Stimulated activated CD8-positive, alpha-beta memory T cell treated with anti-CD3 and anti-CD28 coated beads, Interleukin-4, amount 100 ng/mL, for 4 hours (primary cell): ENCODE measurements at places on chromosomes 7 and 10.

- no peak for DNase-seq
Measured at GRCh38 chr7:516606-517456, 2.8 kb downstream of the PDGFA start.

- DNase-seq, result no peak
Measured at GRCh38 chr10:4217653-4218052, 432.6 kb upstream of the KLF6 start.

DNA sequence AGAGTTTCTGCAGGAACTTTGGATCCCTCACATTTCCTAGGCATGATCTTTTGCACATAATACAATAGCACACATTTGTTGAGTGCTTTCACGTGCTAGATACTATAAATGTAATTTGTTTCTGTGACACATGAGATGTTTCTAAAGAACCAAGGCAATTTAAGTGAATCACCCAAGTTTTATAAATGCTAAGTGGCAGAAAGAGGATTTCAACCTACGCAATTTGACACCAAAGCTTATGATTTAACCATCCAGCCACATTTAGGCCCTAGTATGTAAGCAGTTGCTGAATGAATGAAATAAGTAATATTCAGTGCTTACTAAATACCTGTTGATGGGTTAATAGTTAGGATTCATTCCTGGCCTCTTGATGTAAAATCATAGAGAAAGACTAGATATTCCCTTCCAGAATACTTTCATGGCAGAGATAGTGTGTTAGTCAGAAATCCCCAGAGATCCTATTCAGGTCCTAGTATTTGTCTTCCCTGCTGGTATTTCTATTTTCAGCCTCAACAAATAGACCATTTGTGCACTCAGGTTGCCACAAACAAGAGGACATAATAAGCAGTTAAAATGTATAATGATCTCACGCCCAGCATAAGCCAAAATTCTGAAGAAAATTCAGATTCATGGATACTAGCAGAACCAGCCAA, 572.6 kb downstream of the IPMK start:
- DNase-seq, result no peak

DNA sequence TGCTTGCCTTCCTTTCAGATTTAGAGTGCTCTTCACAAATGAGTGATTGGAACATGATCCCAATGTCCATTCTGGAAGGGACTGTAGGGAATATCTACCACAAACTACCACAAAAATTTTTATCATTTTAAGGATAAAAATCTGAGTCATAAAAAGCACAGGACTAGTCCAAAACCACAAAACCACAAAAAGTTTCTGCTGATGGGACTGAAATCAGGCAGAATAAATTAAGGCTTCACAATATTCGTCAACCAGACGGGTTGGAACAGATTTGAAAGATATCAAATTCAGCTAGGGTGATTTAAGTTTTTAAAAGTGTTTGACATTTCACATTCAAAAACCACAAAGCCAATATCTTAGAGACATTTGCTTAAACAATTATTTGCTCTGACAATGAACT, 100.1 kb upstream of the PTN start:
- DNase-seq, result no peak

DNA sequence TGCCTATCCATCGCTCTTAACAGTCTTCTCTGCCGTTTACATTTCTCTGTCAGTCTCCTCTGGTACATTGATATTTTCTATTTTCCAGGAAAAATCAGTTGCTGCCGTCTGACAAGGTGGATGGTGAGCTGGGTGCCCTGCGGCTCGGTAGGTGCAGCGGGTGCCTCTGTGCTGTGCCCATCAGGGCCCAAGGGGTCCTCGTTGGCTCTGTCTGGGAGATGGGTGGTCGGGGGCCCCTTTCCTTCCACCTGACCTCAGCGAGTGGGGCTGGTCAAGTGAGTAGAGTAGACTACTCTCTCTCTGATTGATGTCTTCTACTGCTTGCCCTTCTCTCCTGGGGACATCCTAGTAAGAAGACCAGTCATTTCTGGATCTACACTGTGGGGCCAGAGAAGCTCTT, 57.4 kb downstream of the MINDY4 start:
- DNase-seq, result no peak

DNA sequence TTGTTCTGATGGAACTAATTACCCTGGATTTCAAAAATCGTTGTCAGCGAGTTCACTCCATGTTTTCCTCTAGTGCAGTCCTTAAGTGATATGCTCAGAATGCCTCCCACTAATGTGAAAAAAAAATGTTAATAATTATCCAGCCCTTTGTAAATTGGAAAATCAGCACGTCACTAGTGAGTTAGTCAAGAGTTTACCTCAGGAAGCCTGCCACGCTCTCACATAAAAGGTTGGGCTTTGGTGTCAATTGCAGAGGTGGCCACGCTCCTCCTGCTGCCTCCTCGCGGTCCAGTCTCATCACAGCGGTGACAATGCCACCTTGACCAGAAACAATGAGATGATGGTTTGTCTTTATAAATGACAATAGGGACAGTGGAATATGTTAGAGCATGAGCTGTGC, 22.5 kb downstream of the UPP1 start:
- DNase-seq, result no peak

GRCh38 chr10:12735843-12736462, 265.6 kb downstream of the CCDC3 start:
- DNase-seq, result no peak

GRCh38 chr10:67520924-67521520, 175.0 kb downstream of the CTNNA3 start:
- DNase-seq, result no peak

- DNase-seq, result no peak
Measured at GRCh38 chr10:113430634-113431397, 122.0 kb upstream of the HABP2 start.

GRCh38 chr10:82821043-82821442, 946.0 kb downstream of the NRG3 start:
- DNase-seq, result no peak

- no peak for DNase-seq
Measured at GRCh38 chr7:40232242-40232893, 97.6 kb downstream of the SUGCT start.

- DNase-seq, result no peak
Measured at GRCh38 chr10:100138921-100139496, 46.8 kb downstream of the ERLIN1 start.

- DNase-seq, result no peak
Measured at GRCh38 chr7:23472956-23473843, 2.9 kb upstream of the IGF2BP3 start.

DNA sequence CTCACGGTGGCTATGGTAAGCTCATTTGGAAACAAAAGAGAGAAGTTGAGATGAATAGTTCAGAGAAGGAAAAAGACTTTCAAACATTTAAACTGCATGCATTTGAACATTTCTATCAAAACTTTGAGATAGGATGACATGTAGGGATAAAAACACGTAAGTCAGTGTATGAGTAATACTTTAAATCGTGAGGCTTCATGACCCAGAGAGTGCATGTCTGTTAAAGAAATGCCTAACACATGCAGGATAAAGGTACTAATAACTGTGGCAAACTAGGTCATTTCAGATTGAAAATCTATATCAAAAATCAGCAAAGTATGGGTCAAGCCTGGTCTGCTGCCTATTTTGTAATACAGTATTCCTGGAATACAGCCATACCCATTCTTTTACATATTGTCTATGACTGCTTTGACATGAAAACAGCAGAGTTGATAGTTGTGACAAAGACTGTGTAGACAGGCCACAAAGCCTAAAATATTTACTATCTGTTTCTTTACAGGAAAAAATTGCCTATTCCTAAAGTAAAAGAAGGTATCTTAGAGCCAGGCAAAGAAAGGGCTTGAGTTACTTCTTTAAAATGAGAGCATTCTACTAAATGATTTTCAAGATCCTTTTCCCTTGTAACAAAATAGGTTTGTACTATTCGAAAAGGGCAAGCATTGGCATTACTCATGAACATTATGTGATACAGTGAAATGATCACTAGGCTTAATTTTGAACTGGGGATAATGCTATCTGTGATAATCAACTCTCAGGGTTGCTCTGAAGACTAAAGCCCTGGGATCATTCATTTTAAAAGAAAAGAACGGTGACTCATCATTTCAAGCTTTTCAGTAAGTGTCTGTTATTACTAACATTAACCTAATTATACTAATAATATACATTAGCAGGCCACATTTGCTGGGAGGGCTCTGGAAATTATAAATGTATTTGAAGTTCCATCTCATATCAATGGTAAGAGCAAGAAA, 185.9 kb downstream of the CRPPA start:
- DNase-seq, result no peak

DNA sequence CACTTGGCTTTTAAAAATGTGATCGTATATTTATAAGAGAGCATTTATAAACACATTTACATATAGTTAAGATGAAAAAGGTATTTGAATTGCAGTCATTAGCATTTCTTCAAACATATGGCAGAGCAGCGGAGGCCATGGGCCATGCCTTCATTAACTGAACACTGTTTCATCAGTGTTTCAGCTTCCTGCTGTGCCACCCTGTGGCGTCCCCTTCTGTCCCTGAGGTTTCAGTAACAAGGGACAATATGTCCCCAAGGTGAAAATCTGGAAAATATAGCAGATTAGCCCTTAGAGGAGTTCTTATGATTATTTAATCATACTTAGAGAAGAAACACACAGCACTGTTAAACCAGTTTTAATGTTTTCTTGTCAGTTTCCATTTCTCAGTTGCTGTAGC, 577.8 kb downstream of the ETV1 start:
- DNase-seq, result no peak
